ENCODE measurements at places on chromosomes 1 and 21. TPM values are rescaled to one million over a fixed set of nuclear protein-coding genes. Genes with fewer than 3 reads are reported as not detected.

S100A2 gene
- 392 TPM for total RNA-seq

RGS13 gene
- total RNA-seq = not detected

RYR2 gene
- total RNA-seq = not detected

CHAF1B gene
- total RNA-seq = 0.70 TPM

TDRD10 gene
- total RNA-seq = 0.10 TPM

BEST4 gene
- total RNA-seq = not detected

REN gene
- not detected for total RNA-seq

STIL gene
- 4.9 TPM for total RNA-seq

IQGAP3 gene
- total RNA-seq = 1.5 TPM

CNR2 gene
- not detected for total RNA-seq

SAMD11 gene
- 20.1 TPM for total RNA-seq

VASH2 gene
- 0.35 TPM for total RNA-seq

ATP1A4 gene
- not detected for total RNA-seq

TNFRSF1B gene
- total RNA-seq = 1.6 TPM

KRTAP19-1 gene
- not detected for total RNA-seq

C8A gene
- not detected for total RNA-seq
